Prostate gland (tissue), 2 donors: ENCODE measurements at places on chromosomes 1 and 21.
A peak's percentile ranks its signal among the peaks of the same experiment; 100 is the strongest.

GRCh38 chr1:20497506-20497905 is 10.4 kb downstream of the MUL1 start:
- DNase-seq: no peak

DNA sequence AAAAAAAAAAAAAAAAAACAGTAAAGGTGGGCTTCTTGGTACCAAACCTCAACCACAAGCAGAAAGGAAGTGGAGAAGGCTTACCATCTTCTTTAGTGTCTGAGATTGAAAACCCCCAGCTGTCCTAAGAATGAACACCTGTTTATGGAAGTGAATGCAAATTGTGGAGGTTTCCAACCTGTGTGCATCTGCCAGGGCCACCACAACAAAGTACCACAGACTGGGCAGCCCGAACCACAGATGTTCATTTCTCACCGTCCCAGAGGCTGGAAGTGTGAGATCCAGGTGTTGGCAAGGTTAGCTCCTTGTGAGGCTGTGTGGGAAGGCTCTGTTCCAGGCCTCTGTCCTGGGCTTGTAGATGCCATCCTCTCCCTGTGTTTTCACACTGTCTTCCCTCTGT is 348.7 kb downstream of the SETD4 start:
- no peak for DNase-seq

GRCh38 chr1:7303554-7304317 is 467.4 kb upstream of the VAMP3 start:
- DNase-seq: no peak

- DNase-seq: no peak
Observed at GRCh38 chr1:212486619-212486975, 53.9 kb downstream of the NENF start.

DNA sequence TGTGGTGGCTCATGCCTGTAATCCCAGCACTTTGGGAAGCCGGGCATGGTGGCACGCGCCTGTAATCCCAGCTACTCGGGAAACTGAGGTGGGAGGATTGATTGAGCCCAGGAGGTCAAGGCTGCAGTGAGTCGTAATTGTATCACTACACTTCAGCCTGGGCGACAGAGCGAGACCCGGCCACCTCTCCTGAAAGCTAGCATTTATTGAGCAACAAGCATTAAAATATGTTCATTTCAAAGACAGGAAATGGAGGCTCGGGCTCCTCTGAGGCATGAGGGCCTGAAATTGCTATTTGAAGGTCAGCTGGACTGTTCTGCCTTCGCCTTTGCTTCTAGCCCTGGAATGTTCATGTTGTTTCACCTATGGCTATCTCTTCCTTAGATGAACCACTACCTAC is 34.5 kb downstream of the SPATA21 start:
- DNase-seq: no peak

- DNase-seq: peak; percentile 61
Observed at GRCh38 chr1:109399326-109399957, 1.7 kb upstream of the SORT1 start.

DNA sequence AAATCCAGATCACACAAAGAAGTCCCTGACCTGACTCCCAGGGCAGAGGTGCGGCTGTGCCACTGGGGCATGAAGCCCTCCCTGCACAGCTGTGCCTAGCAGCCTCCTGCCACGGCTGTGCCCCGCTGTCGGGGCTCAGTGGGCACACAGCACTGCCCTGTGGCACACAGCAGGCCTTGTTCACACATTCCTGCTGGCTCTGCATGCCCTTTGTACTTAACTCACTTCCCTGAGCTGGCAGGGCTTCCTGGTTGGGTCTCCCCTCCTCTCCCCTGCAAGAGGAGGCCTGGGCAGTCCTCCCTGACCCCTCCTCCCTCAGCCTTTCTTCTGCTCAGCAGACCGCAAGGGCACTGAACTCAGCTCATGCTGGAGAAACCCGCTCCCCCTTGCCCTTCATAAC is 14.8 kb downstream of the LHX4 start:
- no peak for DNase-seq

- no peak for DNase-seq
Observed at GRCh38 chr1:121471523-121471922, 286.7 kb downstream of the SRGAP2C start.

- no peak for DNase-seq
Observed at GRCh38 chr1:224375059-224375458, 18.4 kb downstream of the CNIH4 start.

DNA sequence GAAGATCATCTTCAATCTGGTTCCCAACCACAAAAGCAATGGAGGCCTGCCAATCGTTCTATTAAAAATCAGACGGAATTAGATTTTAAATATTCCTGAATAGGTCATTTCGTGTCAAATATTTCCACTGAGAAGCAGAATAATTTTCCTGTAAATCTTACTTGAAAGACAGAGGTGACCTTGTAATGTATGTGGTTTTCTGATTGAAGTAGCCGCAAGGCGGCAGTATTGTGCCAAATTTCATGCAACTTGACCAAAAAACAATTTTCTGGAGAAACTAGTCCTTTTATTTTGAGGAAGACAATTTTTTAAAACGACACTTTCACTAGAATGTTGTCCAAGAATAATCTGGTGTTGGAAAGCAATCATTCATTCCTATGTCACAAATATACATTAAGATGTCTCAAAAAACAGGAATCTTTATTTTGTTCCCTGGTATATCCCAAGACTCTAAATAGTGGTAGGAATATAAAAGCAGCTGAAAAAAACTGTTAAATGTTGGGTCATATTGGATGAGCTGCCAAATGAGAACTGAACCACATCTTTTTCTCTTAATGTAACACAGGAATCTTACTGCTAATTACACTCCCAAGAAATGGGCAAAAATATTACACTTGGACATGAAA is 33.6 kb downstream of the SPAG17 start:
- DNase-seq: peak; percentile 34

DNA sequence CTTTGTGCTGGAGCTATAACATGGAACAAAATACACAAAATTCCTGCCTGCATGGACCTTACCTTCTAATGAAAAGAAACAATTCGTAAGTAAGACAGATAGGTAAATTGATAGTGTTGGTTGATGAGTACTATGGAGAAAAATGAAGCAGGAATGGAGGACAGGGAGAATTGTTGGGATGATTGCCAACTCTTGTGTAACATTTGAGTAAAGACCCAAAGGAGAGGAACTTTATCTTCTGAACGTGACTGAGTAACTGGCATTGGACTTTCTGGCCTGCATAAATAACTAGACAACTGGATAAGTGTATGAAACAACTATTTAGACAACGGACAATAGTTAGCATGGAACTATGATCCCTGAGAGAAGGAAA is 6.8 kb upstream of the EFCAB14 start:
- DNase-seq: no peak
